ENCODE measurements at places on chromosomes 7 and 10. TPM values are rescaled to one million over a fixed set of nuclear protein-coding genes. Genes with fewer than 3 reads are reported as not detected.
A peak's percentile ranks its signal among the peaks of the same experiment; 100 is the strongest.

DNA sequence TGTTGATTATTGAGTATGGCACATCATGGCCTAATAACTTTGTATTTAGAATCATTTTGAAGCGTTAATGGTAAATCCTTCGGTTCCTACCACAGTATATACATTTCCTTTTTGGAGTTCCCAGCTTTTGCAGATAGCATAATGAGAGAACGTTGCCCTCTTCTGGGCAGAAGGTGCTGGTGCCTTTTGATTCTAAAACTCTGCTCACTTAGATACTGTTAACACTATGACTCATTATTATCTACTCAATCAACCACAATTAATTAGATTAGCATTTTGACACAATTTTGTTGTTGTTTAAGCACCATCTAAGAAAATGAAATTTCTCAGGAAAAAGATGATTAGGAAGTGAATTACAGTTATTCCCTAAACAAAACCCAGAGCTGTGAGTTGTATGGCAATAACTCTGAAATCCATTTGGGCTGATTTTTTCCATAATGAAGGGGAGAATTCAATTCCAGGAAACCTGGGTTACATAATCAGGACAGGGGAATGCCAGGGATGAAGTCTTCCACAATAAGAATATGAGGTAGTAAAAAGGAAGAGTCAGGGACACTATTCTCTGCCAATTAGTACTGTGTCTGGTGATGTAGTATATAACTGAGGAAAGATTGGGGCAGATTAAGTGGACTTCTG is 11.5 kb upstream of the DLD start:
- peaks cover 2% of the 10 kb centered on the region for H3K27me3 ChIP-seq
- no peaks in the 10 kb centered on the region for H3K36me3 ChIP-seq
- H3K27ac ChIP-seq: no peak overlapping the region
- no peak overlapping the region for H3K4me3 ChIP-seq
- DNase-seq: peak; percentile 31

DNA sequence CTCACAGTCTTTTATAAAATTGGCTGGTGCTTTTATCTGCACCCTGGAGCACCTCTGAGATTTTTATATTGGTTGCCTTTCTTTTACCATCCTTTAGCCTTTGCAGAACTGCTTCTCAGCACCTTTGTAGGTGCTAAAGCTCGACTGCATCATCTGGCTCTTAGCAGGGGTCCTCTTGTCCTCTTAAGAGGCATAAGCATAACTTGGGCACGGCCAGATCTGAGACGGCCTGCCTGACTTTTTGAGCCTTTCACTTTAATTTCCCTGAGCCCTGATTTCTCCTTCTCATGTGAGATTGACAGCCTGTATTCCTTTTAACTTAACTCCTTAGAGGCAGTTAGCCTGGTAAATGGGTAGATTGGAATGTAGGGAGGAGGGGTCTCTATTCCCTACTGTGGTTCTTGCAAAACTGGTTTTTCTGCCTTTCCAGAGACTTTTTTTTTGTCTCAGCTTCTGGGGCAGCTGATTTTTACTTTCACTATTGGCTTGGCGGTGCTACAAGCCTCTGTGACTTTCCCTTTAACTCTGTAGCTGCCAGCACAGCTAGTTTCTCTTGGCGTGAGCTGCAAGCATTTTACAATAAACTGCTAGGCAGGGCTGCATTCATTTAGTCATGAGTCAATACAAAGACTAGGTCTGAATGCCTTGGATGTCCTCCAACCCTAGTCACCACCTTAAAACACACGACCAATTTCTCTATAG is 24.0 kb downstream of the ZPBP start:
- peak overlapping the region; percentile 91 for H3K27ac ChIP-seq
- peak; percentile 34 for DNase-seq
- peaks cover 10% of the 10 kb centered on the region for H3K27me3 ChIP-seq
- H3K36me3 ChIP-seq: peaks cover 6% of the 10 kb centered on the region
- H3K4me1 ChIP-seq: peaks cover 22% of the 10 kb centered on the region

DNA sequence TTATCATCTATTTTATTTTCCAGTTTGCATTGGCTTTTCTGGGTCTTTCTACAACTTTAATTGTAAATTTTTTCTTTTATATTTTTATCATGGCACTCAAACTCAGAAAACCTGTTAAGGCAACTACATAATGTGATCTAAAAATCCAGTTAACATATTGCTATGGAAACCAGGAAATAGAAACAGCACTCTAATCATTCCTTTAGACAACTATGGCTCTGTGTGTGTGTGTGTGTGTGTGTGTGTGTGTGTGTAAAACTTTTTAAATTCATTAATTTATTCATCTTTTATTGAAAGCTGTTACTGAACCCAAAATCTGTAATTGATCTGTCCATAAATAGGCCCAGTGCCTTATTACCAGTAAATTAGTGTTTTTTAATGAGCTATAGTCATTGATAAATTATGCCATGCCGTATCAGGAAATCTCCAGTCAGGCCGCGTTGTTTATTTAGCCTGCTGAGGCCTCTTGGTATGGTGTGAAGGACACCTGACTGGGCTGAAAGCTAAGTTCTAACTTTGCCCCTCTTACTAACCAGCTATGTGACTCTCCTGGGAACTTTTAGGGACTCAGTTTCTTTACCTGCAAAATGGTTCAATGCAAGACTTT is 1.5 kb upstream of the MET start:
- H3K27me3 ChIP-seq: peaks cover 12% of the 10 kb centered on the region
- no peak for DNase-seq
- H3K36me3 ChIP-seq: no peaks in the 10 kb centered on the region
- peaks cover 7% of the 10 kb centered on the region for H3K4me1 ChIP-seq
- no peak overlapping the region for H3K27ac ChIP-seq

GRCh38 chr10:34674176-34674575 is 140.9 kb downstream of the PARD3 start:
- H3K4me3 ChIP-seq: no peak overlapping the region
- no peaks in the 10 kb centered on the region for H3K4me1 ChIP-seq
- H3K27me3 ChIP-seq: peaks cover 7% of the 10 kb centered on the region
- no peak overlapping the region for H3K27ac ChIP-seq

GRCh38 chr10:51789118-51789517 is 89.7 kb upstream of the CSTF2T start:
- H3K4me3 ChIP-seq: no peak overlapping the region
- no peaks in the 10 kb centered on the region for H3K27me3 ChIP-seq
- no peaks in the 10 kb centered on the region for H3K36me3 ChIP-seq
- no peak overlapping the region for H3K27ac ChIP-seq
- DNase-seq: no peak

DNA sequence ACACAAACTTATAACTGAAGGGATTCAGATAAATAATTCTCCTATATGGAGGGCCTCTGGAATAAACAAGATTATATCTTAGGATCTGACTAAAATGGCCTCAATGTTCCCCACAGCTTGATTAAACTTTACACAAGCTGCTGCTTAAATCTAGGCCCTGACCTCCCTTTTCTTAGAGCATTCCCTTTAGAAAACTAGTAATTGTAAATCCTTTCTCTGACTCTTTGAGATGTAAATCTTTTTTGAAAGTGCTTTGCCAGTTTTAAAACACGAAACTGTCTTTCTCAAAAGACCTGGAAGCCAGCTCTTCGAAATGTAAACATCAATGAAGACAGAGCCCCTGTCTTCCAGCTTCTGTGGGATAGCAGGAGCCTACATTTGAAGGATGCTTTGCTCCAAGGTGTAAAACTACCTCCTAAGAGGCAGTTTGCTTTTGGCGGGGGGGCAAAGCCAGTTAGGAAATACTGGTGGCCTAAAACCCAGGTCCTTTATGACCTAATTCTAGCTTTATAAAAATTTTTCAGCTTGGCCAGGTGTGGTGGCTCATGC is 758.7 kb downstream of the CNTNAP2 start:
- H3K4me3 ChIP-seq: no peak overlapping the region
- no peaks in the 10 kb centered on the region for H3K4me1 ChIP-seq
- no peaks in the 10 kb centered on the region for H3K36me3 ChIP-seq

- peaks cover 2% of the 10 kb centered on the region for H3K4me1 ChIP-seq
- no peaks in the 10 kb centered on the region for H3K27me3 ChIP-seq
- H3K4me3 ChIP-seq: no peak overlapping the region
- H3K27ac ChIP-seq: no peak overlapping the region
- DNase-seq: no peak
Measured at GRCh38 chr7:15972862-15973275, 286.4 kb upstream of the MEOX2 start.

GRCh38 chr10:4786043-4786839 is 39.8 kb upstream of the AKR1E2 start:
- no peaks in the 10 kb centered on the region for H3K36me3 ChIP-seq
- no peak overlapping the region for H3K27ac ChIP-seq
- H3K27me3 ChIP-seq: peaks cover 2% of the 10 kb centered on the region
- no peak overlapping the region for H3K4me3 ChIP-seq
- no peaks in the 10 kb centered on the region for H3K4me1 ChIP-seq

GRCh38 chr10:11208243-11208642 is 190.6 kb downstream of the CELF2 start:
- H3K36me3 ChIP-seq: peaks cover 11% of the 10 kb centered on the region
- peak overlapping the region; percentile 96 for H3K27ac ChIP-seq
- peaks cover 67% of the 10 kb centered on the region for H3K27me3 ChIP-seq
- peak overlapping the region; percentile 79 for H3K4me3 ChIP-seq
- DNase-seq: no peak

- H3K27ac ChIP-seq: no peak overlapping the region
- H3K4me1 ChIP-seq: peaks cover 96% of the 10 kb centered on the region
- DNase-seq: no peak
- no peak overlapping the region for H3K4me3 ChIP-seq
- H3K36me3 ChIP-seq: no peaks in the 10 kb centered on the region
- H3K27me3 ChIP-seq: no peaks in the 10 kb centered on the region
Measured at GRCh38 chr7:24956021-24956420, 24.0 kb downstream of the OSBPL3 start.

DNA sequence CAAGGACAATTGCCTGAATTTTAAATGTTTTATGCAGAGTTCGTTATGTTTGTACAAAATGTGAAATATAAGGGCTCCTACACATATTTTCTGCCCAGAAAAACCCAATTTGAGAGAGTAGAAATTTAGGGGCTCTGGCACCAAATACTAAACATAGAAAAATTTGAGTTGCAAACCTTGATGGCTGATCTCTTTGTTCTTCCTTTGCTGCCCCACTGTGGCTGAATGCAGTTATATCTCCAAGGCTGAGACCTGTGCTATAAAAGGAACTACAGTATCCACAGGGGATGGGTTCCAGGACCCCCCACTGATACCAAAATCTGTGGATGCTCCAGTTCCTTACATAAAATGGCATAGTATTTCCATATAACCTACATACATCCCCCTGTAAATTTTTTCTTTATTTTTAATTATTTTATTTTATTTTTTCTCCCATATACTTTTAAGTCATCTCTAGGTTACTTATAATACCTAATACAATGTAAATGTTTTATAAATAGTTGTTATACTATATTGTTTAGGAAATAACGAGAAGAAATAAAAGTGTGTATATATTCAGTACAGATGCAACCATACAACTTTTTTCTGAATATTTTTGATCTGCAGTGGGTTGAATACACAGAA is 22.5 kb downstream of the CFAP43 start:
- no peaks in the 10 kb centered on the region for H3K36me3 ChIP-seq
- no peak overlapping the region for H3K27ac ChIP-seq
- H3K4me3 ChIP-seq: no peak overlapping the region
- no peaks in the 10 kb centered on the region for H3K4me1 ChIP-seq

- DNase-seq: no peak
- no peaks in the 10 kb centered on the region for H3K4me1 ChIP-seq
- no peak overlapping the region for H3K4me3 ChIP-seq
- H3K27ac ChIP-seq: no peak overlapping the region
- H3K36me3 ChIP-seq: no peaks in the 10 kb centered on the region
Measured at GRCh38 chr7:44097064-44097932, 6.8 kb upstream of the AEBP1 start.

DNA sequence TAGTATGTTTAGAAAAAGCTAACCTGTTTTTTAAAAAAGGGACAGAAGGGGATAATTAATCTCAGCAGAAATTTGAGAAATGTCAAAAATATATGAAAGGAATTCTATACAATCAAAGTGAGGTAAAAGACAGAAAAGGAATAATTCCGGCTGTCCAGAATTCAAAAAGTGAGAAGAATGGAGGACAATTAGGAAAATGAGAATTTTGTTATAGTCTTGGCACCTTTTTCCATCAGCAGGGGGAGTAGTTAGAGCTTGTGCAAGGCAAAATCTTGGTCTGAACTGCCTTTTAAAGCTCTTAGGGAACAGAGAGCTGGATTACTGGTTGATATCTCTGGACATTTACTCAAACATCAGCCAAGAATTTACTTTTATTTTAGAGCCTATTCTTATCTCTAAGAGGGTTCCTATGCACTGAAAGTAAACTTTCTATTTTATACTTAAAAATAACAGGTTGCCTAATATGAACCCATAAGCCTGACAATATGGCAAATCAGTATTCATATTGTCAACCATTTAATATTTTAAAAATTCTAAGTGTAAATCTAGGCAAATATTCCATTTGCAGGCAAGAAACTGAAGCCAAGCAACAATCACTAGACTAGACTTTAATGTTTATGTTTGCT is 185.6 kb downstream of the ANK3 start:
- DNase-seq: no peak
- H3K4me1 ChIP-seq: no peaks in the 10 kb centered on the region
- no peak overlapping the region for H3K4me3 ChIP-seq
- H3K27ac ChIP-seq: no peak overlapping the region
- peaks cover 3% of the 10 kb centered on the region for H3K27me3 ChIP-seq
- no peaks in the 10 kb centered on the region for H3K36me3 ChIP-seq

- H3K4me3 ChIP-seq: no peak overlapping the region
- H3K27ac ChIP-seq: no peak overlapping the region
- peaks cover 9% of the 10 kb centered on the region for H3K4me1 ChIP-seq
- H3K27me3 ChIP-seq: peaks cover 6% of the 10 kb centered on the region
- DNase-seq: no peak
- H3K36me3 ChIP-seq: no peaks in the 10 kb centered on the region
Measured at GRCh38 chr10:33306701-33307519, 27.6 kb downstream of the NRP1 start.

- no peak overlapping the region for H3K27ac ChIP-seq
- H3K27me3 ChIP-seq: no peaks in the 10 kb centered on the region
- no peaks in the 10 kb centered on the region for H3K4me1 ChIP-seq
- no peak overlapping the region for H3K4me3 ChIP-seq
- H3K36me3 ChIP-seq: peaks cover 15% of the 10 kb centered on the region
- DNase-seq: no peak
Measured at GRCh38 chr7:98178321-98178720, 32.9 kb upstream of the BHLHA15 start.

DNA sequence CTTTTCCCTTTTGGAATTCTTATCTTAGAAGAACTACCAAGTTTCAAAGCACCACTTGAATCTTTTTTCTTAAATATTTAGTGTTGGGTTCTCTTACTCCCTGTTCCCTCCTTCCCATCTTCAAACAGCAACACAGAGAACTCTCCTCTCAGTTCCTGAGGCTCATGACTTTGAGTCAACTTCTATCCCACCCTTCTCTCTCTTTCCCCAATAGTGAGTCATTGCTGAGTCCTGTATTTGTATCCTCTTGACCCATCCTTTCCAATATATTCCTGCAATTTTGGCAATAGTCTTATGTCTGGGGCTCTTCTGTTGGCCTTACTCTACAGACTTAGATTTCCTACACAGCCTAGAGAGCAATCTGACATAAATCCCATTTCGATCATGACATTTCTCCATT is 20.8 kb upstream of the JCAD start:
- no peaks in the 10 kb centered on the region for H3K4me1 ChIP-seq
- no peak overlapping the region for H3K4me3 ChIP-seq
- no peak overlapping the region for H3K27ac ChIP-seq

GRCh38 chr10:63698787-63699150 is 177.6 kb downstream of the REEP3 start:
- no peak for DNase-seq
- H3K36me3 ChIP-seq: no peaks in the 10 kb centered on the region
- no peak overlapping the region for H3K4me3 ChIP-seq
- no peaks in the 10 kb centered on the region for H3K4me1 ChIP-seq

Gene IL6
- polyA plus RNA-seq: not detected

Gene HABP2
- polyA plus RNA-seq: not detected

Gene SLC26A4
- not detected for polyA plus RNA-seq

Gene TMEM176B
- polyA plus RNA-seq: 0.87 TPM

Gene SFTPD
- polyA plus RNA-seq: not detected

Gene HOXA7
- 1.0 TPM for polyA plus RNA-seq
